ENCODE measurements at places on chromosomes 3 and 15. TPM values are rescaled to one million over a fixed set of nuclear protein-coding genes. Genes with fewer than 3 reads are reported as not detected.

Gene PROS1
- 3.0 TPM for total RNA-seq

Gene SLITRK3
- total RNA-seq, result not detected

Gene NOX5
- total RNA-seq, result 0.23 TPM

Gene PLSCR4
- not detected for total RNA-seq

Gene ALCAM
- 17.4 TPM for total RNA-seq

Gene TMEM45A
- 6.6 TPM for total RNA-seq

Gene SLC6A6
- total RNA-seq, result 52.7 TPM

Gene SCAANT1
- total RNA-seq, result not detected

Gene ABI3BP
- total RNA-seq, result 0.32 TPM

Gene TRNT1
- total RNA-seq, result 44.0 TPM

Gene TNK2
- 55.1 TPM for total RNA-seq

Gene CASR
- total RNA-seq, result not detected

Gene MRAS
- 1.5 TPM for total RNA-seq

Gene ALDH1L1
- 0.18 TPM for total RNA-seq

Gene UBAP1L
- total RNA-seq, result 2.2 TPM

Gene PARP6
- 64.8 TPM for total RNA-seq

Gene GPD1L
- 13.6 TPM for total RNA-seq

Gene RNU6-1
- not detected for total RNA-seq

Gene CRYGS
- total RNA-seq, result 3.9 TPM

Gene IREB2
- 69.1 TPM for total RNA-seq

Gene CORO2B
- 0.07 TPM for total RNA-seq

Gene GABRR3
- not detected for total RNA-seq

Gene REC114
- total RNA-seq, result not detected

Gene LSAMP
- not detected for total RNA-seq

Gene TM6SF1
- 0.84 TPM for total RNA-seq

Gene DZIP1L
- total RNA-seq, result not detected

Gene ITPKA
- 1.2 TPM for total RNA-seq

Gene BTLA
- 38.0 TPM for total RNA-seq

Gene HYAL1
- 0.39 TPM for total RNA-seq

Gene SHF
- total RNA-seq, result 22.3 TPM

Gene MTHFS
- 40.9 TPM for total RNA-seq

Gene LDHAL6B
- not detected for total RNA-seq

Gene BCL6
- 103 TPM for total RNA-seq

Gene PLA2G4D
- total RNA-seq, result not detected

Gene CNOT10
- 60.2 TPM for total RNA-seq

Gene SLC9A9
- total RNA-seq, result 2.5 TPM

Gene CSPG5
- total RNA-seq, result 1.2 TPM

Gene P3H2
- not detected for total RNA-seq
